ENCODE measurements at places on chromosomes 5 and 9.

- no peak for DNase-seq
Measured at GRCh38 chr5:16571016-16571415, 45.8 kb downstream of the RETREG1 start.

GRCh38 chr5:120479066-120479465, 15.0 kb downstream of the PRR16 start:
- DNase-seq: no peak

GRCh38 chr5:133926489-133927299, 41.7 kb downstream of the C5orf15 start:
- DNase-seq: no peak

GRCh38 chr5:96072138-96072790, 110.6 kb upstream of the ELL2 start:
- DNase-seq: no peak

DNA sequence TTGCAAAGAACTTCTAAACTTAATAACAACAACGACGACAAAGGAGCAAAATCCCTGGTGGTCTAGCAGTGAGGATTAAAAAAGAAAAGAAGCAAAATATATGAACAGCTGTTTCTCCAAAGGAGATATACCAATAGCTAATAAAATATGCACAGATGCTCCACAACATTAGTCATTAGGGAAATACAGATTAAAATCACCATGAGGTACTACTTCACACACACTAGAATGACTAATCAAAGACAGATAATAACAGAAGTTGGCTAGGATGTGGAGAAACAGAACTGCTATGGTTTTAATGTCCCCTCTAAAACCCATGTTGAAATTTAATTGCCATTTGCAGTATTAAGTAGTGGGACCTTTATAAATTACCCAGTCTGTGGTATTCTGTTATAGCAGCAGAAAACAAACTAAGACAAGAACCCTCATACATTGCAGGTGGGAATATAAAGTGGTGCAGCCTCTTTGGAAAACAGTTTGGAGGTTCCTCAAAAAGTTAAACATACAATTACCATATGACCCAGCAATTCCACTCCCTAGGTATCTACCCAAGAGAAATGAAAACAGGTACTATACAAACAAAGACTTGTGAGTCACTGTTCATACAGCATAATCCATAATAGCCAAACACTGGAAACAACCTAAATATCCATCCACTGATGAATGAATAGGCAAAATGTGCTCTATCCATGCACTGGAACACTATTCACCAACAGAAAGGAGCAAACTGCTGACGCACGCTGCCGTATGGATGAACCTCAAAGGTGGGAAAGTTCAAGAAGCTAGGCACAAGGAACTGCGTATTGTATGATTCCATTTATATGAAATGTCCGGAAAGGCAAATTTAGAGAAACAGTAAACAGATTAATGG, 11.4 kb upstream of the DUSP1 start:
- DNase-seq: no peak

DNA sequence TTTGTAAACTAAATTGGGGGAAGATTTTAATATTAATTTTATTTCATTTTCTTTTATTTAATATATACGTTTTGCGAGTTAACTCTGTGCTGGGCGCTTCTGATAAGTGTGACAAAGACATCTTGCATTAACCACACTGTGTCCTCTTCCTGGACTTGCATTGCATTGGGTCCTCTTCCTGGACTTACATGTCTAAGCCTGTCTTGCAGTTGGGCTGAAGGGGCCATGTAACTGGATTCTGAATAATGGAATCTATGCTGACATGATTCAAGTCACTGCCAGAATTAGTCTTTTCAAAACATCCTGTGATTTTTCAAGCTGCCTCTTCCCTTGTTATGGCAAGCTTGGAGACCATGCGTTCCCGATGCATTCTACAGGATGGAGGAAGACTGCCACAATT, 122.6 kb downstream of the TRIM32 start:
- no peak for DNase-seq
